Inflammatory macrophage (primary cell): ENCODE measurements at places on chromosomes 2 and 18.
A peak's percentile ranks its signal among the peaks of the same experiment; 100 is the strongest.

DNA sequence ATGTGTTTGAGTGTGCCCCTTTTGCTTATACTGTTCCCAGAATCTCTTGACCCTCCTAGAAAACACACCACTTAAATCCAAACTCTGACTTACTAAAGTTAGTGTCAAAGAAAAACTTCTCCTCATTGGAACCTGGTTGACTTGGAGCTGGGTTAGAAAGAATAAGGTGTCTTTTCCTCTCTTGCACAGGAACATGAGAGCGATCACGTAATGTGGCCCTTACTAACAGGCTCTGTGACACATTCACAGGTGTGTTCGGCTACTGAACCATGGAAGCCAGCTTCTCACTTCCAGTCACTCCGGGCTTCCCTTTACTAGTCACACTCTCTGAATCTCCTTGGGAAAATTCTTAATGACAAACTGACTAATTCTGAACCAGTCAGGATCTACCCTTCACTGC is 5.4 kb upstream of the POU3F3 start:
- DNase-seq, result no peak

DNA sequence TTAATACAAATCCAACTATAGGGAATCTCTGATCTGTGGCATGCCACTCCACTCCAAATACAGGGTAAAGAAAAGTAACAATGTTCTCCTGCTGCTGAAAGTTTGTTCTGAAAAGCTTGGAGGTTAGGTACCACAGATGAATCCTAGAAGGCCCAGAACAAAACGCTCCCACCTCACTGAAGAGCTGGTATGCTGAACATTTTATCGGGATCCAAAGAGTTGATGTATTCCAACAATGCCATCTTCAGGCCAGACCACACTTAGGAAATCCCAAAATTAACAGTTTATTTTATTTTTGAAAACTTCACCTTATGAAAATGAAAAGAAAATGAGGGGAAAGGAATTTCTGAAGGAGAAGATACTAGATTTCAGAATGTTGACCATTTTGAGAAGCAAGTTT is 145.1 kb upstream of the CDH19 start:
- DNase-seq, result peak; percentile 5

DNA sequence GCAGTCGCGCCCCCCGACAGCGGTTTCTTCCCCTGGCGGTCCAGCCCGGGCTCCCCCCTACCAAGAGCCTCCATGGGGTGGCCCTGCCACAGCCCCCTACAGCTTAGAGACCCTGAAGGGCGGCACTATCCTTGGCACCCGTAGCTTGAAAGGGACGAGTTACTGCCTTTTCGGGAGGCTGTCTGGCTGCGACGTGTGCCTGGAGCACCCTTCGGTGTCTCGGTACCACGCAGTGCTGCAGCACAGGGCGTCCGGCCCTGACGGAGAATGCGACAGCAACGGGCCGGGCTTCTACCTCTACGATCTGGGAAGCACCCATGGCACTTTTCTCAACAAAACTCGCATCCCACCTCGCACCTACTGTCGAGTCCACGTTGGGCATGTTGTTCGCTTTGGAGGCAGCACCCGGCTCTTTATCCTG is 475 bp downstream of the SLC4A1AP start:
- DNase-seq, result peak; percentile 13

DNA sequence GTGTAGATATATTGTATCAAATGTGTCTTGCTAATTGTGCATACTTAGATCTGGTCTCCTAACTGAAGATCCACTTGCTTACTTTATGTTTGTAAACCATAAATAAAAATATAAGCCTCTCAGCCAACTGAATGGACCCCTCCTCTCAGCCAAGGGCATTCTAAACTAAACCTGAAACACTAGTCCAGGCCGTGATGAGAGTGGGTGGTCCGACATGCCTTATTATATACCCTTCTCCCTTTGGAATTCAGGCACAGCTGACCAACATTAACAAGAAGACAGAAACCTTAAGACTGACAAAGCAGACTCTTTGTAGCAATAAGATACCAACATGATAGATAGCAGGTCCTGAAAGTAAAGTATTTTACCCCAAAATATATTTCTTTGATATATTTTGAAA is 64.3 kb upstream of the PLA2R1 start:
- DNase-seq, result no peak

GRCh38 chr2:127874378-127875269 is 11.1 kb downstream of the AMMECR1L start:
- no peak for DNase-seq

DNA sequence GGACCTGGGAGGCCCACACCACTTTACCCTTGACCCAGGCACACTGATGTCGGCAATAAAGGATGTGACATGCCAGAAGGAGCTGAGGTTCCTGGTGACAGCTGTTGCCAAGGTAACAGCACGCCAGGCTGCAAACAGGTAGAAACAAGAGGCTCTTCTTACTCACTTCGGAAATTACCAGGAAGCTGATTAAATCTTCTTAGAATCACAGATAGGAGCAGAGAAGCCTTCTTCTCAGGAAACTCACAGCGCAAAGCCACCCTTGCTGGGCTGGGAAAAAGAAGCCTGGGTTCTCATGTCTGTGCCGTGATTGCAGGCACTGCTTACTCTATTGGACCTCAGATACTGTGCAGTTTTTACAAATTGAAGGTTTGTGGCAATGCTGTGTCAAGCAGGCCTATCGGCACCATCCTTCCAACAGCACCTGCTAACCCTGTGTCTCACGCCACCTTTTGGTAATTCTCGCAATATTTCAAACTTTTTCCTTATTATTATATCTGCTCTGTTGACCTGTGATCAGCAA is 61.0 kb upstream of the TAF1B start:
- DNase-seq, result no peak

DNA sequence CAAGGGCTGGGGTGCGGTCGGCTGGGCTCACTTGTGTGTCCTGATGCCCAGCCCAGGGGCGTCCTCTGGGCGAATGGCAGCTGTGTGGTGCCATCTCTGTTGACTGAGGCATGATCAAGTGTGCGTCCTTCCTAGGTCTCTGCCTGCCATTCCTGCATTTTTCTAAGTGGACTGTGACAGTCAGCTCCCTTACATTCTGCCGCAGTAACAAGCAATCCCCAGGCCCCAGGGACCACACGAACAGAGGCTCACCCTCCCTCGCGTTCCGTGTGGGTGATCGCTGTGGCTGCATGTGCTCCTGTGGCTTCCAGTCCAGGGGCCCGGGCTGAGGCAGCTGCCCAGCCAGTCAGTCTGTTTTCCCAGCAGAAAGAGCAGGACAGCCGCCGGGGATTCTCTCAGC is 17.8 kb downstream of the D2HGDH start:
- DNase-seq, result no peak

- DNase-seq, result no peak
These were observed 772.6 kb downstream of the TSN start for GRCh38 chr2:122528061-122528460.

GRCh38 chr2:187890690-187891089 is 336.5 kb upstream of the TFPI start:
- no peak for DNase-seq

DNA sequence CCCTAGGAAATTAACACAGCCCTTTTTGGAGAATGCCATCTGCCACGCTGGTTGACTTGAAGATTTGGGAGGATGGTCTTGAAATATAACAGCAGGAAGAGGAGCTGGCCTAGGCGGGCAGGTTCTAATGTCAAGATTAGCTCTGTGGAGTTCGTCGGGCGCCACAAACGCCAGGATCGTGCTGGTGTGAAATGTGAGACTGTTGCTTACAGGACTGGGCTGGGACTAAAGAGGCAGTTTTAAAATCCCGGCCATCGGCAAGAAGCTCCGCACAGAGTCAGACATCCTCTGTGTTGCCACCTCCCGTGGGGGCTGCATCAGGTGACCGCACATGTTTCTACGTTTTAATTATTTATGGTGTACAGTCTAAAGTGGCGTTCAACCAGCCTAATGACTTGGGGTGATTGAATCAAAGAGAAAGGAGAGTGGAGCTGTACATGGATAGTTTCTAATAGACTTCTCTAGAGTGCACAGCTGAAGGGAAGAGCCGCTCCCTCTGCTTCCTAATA is 99.4 kb upstream of the BCL11A start:
- no peak for DNase-seq

- DNase-seq, result peak; percentile 66
These were observed 8.7 kb upstream of the ADGRF3 start for GRCh38 chr2:26355038-26355995.

- no peak for DNase-seq
These were observed 208.1 kb downstream of the VAPA start for GRCh38 chr18:10121786-10122515.

DNA sequence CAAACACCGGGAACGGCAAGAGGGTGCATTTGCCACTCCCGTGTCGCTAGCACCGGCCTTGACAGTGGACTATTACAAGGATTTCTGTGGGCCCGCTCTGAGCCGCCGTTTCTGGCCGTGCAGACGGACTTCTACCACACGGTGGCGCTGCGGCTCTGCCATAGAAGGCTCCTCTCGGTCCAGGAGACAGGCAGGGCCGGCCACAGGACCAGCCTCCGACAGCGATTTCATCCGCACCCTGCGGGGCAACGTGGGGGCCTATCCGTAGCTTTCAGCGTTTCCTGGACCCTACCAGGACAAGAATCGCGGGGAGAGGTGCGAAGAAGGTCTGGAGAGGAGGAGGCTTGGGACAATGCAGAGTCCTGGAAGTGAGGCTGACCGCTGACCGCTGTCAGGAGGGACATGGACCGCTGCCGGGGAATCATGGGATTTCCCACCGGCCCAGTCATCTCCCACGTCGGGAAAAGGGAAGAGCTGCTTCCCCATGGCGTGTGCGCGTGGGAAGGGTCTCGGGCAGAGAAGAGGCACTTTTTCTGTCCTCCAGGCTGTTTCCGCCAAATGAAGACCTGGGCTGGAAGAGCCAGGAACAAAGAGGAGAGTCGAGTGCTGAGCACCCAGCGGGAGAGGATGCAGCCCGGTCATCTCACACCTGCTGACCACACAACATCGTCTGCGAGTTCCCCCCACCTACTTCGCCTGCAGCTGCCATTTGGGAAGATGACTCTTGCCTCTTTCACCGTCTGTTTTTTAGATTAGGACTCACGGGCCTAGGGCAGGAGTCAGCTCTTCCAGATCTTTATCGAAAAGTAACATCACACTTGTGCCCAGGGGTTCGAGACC is 35.5 kb upstream of the HAAO start:
- peak; percentile 85 for DNase-seq

DNA sequence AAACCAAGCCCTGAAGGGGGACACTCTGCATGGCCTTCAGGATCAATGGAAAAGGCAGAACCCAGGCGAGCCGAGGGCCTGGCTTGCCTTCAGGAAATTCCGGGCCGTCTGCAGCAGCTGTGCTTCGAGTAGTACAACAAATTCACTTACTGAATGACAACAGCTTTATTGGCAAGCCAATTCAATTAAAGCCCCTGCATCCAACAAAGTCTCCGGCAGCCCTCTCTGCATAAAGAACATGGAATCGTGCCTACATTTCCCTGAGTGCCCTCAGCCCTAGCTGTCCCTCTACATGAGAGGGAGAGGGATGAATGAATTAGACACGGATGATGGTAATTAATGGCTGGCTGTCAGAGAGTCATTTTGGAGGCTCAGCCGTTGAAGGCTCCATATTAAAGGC is 189.0 kb downstream of the BCL11A start:
- no peak for DNase-seq

GRCh38 chr2:146602383-146602782 is 1242.4 kb upstream of the ACVR2A start:
- DNase-seq, result no peak

DNA sequence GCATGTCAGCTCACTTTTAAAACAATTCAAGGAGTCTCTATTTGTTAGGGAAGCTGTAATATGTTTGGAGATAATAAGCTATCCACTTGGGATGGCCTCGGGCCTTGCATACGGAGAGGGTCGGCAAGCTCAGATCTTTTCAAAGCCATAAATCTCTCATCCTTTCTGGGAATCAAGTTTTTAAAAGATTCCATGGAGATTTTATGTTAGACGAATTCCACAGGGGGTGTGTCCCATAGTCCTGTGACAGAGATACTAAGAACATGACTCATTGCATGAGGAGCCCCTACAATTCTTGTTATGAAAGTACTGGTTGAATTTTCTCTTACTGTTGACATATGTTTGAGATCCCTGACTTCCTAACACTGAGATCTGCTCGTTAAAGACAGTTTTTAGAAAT is 108.7 kb downstream of the FEZ2 start:
- DNase-seq, result no peak

GRCh38 chr2:174546519-174547506 is 50.8 kb downstream of the WIPF1 start:
- peak; percentile 52 for DNase-seq

GRCh38 chr18:50694147-50694546 is 125.7 kb downstream of the MRO start:
- DNase-seq, result no peak

DNA sequence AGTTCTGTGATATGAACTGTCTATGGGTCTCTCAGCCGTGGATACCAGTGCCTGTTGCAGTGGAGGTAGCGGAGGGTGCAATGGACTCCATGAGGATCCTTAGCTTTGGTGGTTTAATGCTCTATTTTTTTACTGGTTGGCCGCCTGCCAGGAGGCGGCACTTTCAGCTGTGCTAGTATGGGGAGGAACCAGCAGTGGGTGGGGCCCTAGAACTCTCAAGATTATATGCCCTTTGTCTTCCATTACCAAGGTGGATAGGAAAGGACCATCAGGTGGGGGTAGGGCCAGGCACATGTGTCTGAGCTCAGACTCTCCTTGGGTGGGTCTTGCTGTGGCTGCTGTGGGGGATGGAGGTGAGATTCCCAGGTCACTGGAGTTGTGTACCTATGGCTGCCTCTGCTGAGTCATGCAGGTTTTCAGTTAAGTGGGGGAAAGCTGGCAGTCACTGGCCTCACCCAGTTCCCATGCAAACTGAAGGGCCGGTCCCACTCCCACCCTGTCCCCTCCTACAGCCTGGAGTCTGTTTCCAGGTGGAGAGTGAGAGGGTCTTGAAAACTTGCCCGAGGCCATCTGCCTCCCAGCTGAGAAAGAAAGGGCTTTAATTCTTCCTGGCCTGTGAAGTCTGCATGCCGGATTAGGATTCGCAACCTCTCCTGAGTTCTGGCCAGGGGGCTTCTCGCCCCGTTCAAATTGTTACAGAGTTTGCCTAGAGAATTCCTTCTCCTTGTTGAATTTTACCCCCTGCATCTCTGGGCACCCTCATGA is 14.5 kb downstream of the KCNS3 start:
- no peak for DNase-seq

- DNase-seq, result no peak
These were observed 21.0 kb upstream of the GPR17 start for GRCh38 chr2:127624756-127625571.

- DNase-seq, result no peak
These were observed 71.8 kb downstream of the ID2 start for GRCh38 chr2:8753609-8754008.

- no peak for DNase-seq
These were observed 19.7 kb downstream of the MIB1 start for GRCh38 chr18:21760321-21760720.

- no peak for DNase-seq
These were observed 601.0 kb downstream of the SLC4A3 start for GRCh38 chr2:220228310-220229006.

GRCh38 chr18:49214706-49215105 is 245.7 kb downstream of the DYM start:
- DNase-seq, result peak; percentile 19

- DNase-seq, result peak; percentile 21
These were observed 688 bp upstream of the WDR33 start for GRCh38 chr2:127811397-127812321.
